ENCODE measurements at places on chromosomes 4 and X.
A peak's percentile ranks its signal among the peaks of the same experiment; 100 is the strongest.

GRCh38 chrX:41452565-41453356 lies 5.6 kb downstream of the NYX start:
- no peak for DNase-seq

DNA sequence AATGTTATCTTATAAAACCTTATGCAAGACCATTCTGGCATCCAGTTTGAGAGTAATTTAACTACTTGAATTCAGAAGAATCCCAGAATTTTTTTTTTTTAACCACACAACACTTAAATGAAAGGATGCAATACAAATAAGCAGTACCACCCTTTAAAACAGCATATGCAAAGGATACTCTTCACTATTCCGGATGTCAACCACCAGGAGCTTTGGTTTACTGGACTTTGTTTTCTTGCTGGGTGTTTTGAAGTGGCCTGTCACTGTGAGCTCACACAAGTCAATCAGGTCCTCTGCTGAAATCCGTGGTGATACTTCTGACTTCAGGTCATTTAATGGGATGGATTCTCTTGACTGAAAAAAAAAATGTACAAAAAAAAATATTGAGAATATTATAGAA lies 200.0 kb downstream of the TBCK start:
- no peak for DNase-seq

GRCh38 chr4:94397635-94398034 lies 54.1 kb upstream of the PDLIM5 start:
- no peak for DNase-seq

GRCh38 chr4:47045261-47045660 lies 13.9 kb downstream of the GABRB1 start:
- no peak for DNase-seq

DNA sequence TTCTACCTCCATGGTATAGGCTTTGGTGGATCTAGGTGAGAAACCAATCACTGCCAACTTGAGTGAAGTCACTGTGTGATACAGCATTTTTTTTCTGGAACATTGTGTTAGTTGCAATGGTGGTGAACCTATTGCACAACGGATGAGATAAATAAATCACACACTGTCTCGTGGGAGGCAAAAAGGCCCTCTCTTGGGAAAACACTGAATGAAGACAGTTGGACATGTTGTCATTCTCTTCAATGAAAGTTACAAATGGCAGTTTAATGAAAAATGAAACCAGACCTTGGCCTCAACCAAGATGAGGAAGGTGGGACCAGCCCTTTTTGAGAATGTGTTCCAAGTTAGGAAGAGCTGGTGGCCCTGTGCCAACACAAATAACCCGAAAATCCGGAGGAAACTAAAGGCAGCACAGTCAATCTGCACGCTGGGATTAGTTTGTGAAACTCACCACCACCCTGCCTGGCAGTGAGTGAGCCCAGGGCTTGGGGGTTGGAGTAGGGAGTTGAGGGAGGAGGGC lies 5.4 kb upstream of the ADGRG2 start:
- DNase-seq: no peak

- DNase-seq: no peak
These were observed 152.7 kb upstream of the AADAT start for GRCh38 chr4:170242471-170242870.

DNA sequence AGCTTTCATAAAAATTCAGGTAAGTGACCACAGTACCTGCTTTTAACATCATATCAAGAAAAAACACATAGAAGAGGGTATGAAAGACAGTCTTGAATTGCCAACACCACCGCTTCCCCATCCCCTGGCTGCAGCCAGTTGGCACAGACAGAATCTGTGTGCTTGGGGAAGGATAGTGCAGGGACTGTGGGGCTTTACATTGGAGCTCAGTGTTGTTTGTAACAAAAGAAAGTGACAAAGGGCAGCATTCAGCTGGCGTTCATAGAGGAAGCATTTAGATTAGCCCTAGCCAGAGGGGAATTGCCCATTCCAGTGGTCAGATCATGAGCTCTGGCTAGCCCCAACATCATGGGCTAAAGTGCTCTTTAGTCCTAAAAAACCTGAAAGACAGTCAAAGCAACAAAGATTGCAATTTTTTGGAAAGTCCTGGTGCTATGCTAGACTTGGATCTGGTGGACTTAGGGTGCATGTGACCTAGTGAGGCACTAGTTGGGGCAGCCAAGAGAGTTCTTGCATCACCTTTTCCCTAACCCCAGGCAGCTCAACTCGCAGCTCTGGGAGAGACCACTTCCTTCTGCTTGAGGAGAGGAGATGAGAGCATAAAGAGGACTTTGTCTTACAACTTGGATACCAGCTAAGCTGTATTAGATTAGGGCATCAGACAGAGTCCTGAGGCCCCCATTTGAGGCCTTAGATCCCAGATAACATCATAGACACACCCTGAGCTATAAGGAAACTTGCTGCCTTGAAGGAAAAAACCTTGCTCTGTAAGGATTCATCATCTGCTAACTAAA lies 1602.4 kb upstream of the ADGRL3 start:
- DNase-seq: no peak

- no peak for DNase-seq
These were observed 791 bp downstream of the GUCY1B1 start for GRCh38 chr4:155759372-155760252.

- DNase-seq: no peak
These were observed 759.2 kb downstream of the DMD start for GRCh38 chrX:32451954-32452695.

GRCh38 chr4:48909697-48910096 lies 3.1 kb upstream of the OCIAD2 start:
- DNase-seq: no peak

GRCh38 chrX:29535212-29536162 lies 679.9 kb upstream of the MAGEB2 start:
- no peak for DNase-seq

- peak; percentile 17 for DNase-seq
These were observed 60.1 kb downstream of the SH2D1A start for GRCh38 chrX:124406294-124407014.

GRCh38 chr4:7289589-7289988 lies 97.3 kb downstream of the SORCS2 start:
- DNase-seq: no peak

GRCh38 chr4:74400395-74400794 lies 35.5 kb downstream of the EREG start:
- DNase-seq: no peak

- no peak for DNase-seq
These were observed 16.8 kb upstream of the TIMM8A start for GRCh38 chrX:101365301-101365795.

- no peak for DNase-seq
These were observed 135.8 kb downstream of the RAPGEF2 start for GRCh38 chr4:159238631-159239030.

- DNase-seq: no peak
These were observed 382.0 kb downstream of the GABRG1 start for GRCh38 chr4:45741897-45742296.

GRCh38 chr4:26839534-26839951 lies 21.1 kb upstream of the STIM2 start:
- DNase-seq: no peak

GRCh38 chrX:18676470-18676869 lies 4.6 kb upstream of the RS1 start:
- no peak for DNase-seq

DNA sequence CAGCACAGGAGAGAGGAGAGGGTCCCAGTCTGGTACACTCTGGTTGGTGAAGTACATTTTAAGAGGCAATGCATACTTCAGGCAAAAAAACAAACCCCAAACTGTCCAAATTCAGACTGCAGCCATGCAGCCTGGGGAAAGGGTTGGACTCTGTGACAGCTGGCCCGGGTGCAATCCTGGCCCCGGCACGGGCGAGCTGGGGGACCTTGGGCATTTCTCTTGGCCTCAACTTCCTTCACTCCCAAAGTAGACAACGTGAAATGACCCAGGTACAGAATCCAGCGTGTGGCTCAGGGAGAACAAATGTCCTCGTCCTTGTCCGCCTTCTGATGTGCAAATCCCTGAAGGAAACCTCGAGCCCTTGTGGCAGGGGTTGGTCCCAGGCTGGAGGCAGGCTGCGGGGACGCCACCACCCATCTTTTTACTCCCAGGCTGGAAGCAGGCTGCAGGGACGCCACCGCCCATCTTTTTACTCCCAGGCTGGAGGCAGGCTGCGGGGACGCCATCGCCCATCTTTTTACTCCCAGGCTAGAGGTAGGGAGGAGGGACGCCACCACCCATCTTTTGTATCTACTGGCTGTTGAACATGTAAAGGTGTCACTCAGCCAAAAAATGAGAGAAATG lies 62.3 kb downstream of the ACOX3 start:
- no peak for DNase-seq

DNA sequence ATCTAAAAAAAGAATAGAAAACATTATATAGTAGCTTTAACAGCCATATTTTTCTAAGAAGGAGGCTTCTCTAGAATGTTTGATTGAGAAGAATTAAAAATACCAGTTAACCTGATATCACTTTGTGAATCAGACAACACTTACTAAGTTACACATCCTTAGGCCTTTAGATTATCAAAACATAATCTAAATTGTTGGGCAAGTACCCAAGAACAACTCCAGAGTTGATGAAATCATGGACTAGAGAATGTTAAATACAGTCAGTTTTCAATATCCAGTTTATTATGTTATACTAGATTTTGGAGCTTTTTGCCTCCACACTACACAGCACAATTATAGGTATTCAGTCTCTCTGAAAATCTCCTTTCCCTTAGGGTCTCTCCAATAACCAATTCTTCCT lies 39.6 kb downstream of the ARL13A start:
- DNase-seq: no peak

All from stimulated activated CD8-positive, alpha-beta memory T cell treated with anti-CD3 and anti-CD28 coated beads, Interleukin-7, amount 100 ng/mL, for 1 hour (primary cell).